ENCODE measurements at places on chromosomes 4 and X.

DNA sequence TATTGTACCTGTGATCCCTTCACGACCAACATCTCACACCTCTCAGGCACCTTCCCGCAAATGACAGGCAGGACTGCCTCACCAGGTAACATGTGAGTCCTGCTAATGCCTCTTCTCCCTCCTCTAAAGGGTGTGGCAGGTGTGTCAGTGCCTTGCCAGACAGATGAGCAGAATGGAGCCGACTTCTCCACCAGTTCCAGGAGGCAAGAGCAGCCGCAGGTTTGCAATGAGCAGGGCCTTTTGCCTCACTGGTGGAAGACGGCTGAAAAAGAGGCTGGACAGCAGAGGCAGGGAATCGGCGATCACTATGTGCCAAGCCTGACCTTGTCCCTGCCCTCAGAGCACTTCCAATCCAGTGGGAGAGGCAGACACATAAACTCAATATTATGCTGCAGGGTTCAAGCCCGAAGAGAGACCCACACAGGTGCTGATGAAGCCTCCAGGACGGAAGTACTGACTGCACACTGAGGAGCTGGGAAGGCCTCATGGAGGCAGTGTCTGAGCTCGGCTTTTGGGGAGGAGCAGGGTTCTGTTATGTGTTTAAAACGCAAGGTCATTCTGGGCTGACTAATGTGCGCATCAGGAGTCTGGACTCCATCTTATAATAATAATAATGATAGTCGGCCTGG lies 57.9 kb downstream of the C4orf50 start:
- no peak for DNase-seq

DNA sequence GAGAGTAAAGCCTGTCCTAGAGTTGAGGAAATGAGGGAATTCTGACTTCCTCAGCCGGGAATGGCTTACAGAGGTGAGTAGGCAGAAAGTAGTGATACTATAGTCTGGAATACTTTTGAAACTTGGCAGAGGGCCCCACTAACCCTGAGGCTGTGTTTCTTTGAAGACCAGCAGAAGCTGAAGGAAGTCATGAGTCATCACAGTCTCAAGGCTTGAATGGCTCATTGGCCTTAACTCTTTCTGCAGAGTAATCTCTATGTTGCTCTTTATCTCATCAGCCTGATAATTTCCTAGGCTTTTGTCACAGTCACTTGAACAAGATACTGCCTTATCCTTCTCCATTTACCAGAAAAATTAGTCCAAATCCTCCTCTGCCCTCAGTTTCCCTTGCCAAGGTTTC lies 80.8 kb downstream of the ANKRD50 start:
- no peak for DNase-seq

- no peak for DNase-seq
Observed at GRCh38 chr4:38279077-38279476, 318.9 kb downstream of the PTTG2 start.

DNA sequence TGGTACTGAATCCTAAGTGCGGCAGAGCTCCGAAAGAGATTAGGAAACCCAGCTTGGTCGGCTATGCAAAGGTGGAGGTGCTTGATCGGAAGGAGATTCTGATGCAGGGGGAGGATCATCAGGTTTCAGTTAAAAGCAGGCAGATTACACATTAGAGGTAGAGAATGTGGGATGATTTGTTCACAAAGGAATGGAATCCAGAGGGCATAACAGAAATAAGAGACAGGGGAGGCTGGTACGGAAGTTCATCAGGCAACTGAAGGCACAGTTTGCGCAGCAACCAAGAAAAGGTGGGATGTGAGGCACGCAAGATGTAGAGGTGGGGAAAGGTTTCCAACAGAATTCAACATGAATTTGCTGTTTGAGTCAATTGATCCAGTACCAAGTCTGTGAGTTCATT lies 424 bp upstream of the ZNF330 start:
- no peak for DNase-seq

GRCh38 chr4:153676984-153677383 lies 7.1 kb upstream of the TLR2 start:
- no peak for DNase-seq

DNA sequence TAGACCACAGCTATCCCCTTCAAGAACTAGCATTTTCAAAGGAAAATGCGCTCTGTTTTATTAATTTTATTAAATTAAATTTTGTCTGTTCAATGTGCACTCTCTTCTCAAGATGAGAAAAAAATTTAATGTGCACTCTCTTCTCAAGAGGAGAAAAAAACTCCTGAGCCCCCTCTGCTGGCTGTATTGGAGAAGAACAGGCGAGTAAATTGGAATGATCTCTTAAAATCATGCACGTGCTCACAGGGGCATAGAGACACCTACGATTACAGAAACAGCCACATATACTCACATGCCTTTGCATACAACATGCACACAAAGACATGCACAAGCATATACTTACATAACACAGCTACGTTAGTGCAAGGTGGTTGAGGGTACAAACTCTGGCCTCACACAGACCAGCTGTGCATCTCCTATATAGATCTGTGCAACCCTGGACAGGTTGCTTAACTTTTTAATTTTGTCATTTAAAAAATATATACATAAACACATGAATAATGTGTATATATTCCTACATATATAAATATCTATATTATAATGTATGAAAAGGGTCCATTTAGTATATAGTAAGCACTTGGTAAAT lies 176.2 kb upstream of the CXorf66 start:
- DNase-seq, result no peak

GRCh38 chrX:38817004-38817703 lies 15.9 kb downstream of the MID1IP1 start:
- DNase-seq, result no peak

DNA sequence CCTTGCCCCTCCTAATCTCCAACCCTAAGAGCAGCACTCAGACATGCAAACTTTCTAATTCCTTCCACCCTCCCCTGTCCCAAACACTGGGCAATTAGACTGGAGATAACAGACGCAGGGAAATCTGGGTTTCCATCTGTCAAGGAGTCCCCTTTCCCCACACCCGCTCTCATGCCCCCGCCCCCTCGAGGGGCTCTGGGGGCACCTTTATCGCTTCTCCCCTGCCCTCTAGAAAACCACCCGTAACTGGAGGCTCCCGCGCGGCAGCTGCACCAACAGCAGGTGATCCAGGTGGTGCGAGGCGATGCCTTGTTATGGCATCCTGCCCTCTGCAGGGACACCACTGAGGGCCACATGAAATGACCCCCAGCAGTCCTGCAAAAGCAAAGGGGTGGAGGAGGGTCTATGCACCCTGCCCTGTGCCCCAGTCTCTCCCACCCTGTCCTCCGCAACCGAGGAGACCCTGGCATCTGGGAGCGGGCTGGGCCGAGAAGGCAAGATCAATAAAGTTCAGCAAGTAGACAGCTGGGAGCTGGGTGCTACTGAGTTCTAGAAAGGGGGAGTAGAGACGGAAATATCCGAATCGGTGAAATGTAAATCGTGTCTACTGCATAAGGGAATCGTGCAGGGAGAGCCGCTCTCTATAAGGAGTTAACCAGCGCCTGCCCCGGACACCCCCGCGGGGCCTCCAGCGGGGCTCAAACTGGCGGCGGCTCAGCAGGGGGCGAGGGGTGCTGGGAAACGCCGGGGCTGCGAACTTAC lies 1.6 kb downstream of the KCTD8 start:
- peak; percentile 44 for DNase-seq

- DNase-seq, result no peak
Observed at GRCh38 chr4:124710015-124710741, 2.4 kb downstream of the ANKRD50 start.

DNA sequence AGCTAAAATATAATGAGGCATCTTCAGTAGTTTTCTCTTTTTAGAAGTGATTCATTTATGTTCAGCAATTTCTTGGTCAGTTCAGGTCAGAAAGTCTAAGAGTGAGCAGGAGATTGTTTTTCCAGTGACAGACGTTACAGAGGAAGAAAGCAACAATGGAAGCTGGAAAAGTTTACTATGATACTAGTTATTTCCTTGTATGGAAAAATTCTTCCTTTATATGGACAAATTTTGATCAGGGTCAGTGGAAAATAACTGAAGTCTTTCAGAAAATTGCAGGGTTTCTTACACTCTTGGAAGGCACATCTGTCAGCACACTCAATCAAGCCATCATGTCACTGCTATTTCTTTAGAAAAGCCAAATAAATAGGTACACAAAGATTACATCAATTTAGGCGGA lies 1120.7 kb downstream of the FAT4 start:
- no peak for DNase-seq

- DNase-seq, result no peak
Observed at GRCh38 chr4:51825341-51825740, 17.6 kb upstream of the DCUN1D4 start.

DNA sequence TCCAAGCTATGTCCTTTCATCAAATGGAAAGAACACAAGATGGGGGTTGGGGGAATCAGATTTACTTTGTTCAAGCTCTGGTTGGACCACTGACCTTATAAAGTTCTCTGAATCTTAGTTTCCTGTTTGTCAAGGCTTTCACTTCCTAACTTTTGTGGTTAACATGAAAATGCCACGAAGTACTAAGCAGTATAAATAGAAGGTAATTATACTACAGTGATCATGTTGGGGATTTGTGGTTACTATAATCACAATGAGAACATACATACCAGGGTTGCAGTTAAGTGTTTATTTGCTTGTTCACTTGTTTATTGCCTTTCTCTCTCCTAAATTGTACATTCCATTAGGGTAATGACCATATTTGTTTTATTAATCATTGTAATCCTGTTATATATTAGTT lies 53.2 kb downstream of the SPRY1 start:
- no peak for DNase-seq

- DNase-seq, result no peak
Observed at GRCh38 chr4:98444371-98444770, 183.2 kb downstream of the RAP1GDS1 start.

DNA sequence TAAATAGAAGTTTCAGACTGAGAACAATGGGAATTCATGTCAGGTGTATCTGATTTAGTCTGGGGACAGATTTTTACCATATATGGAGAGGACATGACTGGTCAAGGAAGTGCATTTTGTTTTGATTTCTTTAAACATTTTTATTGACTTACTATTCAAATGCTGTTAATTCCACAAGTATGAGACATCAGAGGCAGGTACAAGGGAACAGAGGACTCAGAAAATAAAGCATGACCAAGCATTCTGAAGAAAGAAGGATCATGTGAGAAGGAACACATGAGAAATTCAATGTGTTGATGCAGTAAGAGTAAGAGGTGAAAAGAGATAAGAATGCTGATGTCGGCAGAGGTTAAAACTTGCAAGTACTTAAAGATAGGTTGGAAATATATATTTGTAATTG lies 1452.6 kb downstream of the PCDH7 start:
- DNase-seq, result no peak

GRCh38 chrX:7828594-7828993 lies 14.4 kb upstream of the VCX start:
- DNase-seq, result no peak

DNA sequence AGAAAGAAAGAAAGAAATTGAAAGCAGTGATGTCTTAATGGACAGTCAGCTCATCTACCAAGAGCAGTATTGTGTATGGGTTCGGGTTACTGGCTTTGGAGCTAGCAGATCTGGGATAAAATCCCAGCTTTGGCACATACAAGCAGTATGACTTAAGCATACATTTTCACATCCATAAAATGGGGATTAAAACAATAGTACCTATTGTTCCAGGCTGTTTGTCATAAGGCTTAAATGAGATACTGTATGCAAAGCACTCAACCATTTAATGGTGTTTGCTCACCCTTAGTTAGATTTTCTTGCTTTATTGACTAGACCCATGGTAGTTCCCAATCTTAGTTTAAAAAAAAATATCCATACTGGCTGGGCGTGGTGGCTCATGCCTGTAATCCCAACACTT lies 7.8 kb upstream of the TMEM164 start:
- no peak for DNase-seq

- no peak for DNase-seq
Observed at GRCh38 chr4:8643441-8643840, 50.9 kb downstream of the CPZ start.

- no peak for DNase-seq
Observed at GRCh38 chrX:2549876-2550275, 49.1 kb upstream of the DHRSX start.

GRCh38 chrX:13285693-13286092 lies 34.2 kb downstream of the ATXN3L start:
- no peak for DNase-seq

- DNase-seq, result no peak
Observed at GRCh38 chr4:20297783-20298182, 46.1 kb downstream of the SLIT2 start.

DNA sequence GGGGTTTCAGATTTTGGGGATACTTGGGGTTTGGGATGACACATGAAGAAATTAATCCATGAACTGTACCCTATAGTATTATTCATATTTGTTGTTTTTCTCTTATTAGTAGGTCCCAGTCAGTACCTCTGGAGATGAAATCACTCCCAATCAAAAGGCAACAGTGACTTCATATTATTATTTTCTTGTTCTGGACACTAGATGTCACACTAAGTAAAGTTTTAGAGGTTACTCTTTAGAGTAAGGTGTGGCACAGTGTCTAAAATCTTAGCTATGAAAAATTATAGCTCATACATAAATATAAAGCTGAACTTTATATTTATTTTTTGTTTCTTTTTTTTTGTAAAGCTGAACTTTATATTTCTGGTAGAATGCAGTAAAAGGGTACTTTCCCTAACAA lies 35.1 kb downstream of the FAM114A1 start:
- no peak for DNase-seq

GRCh38 chrX:63784902-63785707 lies at the start of gene ARHGEF9:
ARHGEF9 (minus strand) TSS chrX:63785214; CDS start chrX:63785145, 69 bp downstream.
- DNase-seq, result peak; percentile 22

DNA sequence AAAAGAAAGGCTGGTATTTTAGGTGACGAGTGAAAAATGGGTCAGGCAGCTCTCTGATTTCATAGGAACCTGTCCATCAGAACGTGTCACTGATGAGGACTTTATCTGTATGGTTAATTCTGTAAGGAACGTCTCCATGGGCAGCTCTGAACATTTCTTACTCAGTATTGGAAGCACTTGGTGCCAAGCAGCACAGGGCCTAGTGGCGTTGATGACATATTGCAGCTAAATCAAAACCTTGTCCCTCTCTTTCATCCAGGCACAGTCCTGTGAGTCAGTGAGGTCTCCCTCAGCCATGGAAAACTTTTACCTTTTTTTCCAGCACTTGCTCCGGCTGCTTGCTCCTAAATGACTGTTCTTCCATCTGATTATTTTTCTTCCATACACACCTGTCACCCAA lies 301.9 kb downstream of the DHX15 start:
- no peak for DNase-seq

DNA sequence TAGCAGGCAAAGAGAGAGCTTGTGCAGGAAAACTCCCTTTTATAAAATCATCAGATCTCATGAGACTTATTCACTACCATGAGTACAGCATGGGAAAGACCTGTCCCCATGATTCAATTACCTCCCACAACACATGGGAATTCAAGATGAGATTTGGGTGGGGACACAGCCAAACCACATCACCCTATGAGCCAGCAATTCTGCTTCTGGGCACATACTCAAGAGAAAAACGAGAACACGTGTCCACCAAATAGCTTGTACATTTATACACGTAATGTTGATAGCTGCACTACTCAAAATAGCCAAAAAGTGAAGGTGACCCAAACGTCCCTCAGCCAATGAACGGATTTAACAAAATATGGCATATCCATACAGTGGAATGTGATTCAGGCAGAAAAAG lies 94.5 kb upstream of the DHRSX start:
- no peak for DNase-seq

- no peak for DNase-seq
Observed at GRCh38 chrX:40006106-40007017, 91.4 kb downstream of the BCOR start.

- no peak for DNase-seq
Observed at GRCh38 chr4:113602646-113603228, 158.8 kb downstream of the CAMK2D start.

Measured in caudate nucleus (tissue), 63 donors.